CD4-positive, alpha-beta T cell treated with Interleukin-17A for 4 hours (primary cell): ENCODE measurements at places on chromosomes 7 and 10.

- no peak for DNase-seq
Measured at GRCh38 chr7:47719675-47720074, 137.8 kb upstream of the TNS3 start.

DNA sequence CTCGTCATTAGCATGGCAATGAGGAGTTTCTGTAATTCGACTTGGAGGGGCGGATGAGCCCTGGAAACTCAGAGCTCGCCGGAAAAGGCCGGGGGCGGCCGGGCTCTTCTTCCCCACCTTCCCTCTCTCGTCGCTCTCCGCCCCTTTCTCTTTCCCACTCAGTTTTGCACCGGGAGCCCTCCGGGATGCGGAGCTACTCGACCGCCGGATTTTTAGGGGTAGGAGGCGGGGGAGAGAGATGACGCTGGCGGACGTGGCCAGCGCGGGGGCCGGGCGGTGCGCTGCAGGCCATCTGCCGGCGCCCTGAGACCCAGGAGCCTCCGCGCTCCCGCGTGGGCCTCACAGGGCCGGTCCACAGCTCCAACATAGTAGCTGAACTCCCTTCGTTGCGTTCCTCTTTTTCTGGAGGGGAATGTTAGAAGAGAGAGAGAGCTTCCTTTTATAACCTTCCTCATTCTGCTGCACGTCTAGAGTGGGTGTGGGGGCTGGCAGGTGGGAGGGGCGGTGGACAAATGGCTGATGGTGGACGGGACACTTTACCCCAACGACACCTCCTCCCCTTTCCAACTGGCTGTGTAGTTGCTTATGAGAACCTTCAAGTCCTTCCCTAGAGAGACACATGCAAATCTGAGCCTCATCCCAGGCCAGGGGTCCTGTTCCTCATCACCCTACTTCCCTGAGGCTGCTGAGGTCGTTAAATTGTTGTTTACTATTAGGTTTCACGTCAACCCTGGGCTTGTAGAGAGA, 1.1 kb upstream of the HOXA1 start:
- peak; percentile 14 for DNase-seq

- DNase-seq: no peak
Measured at GRCh38 chr10:53458007-53458406, 685.4 kb upstream of the MBL2 start.

- no peak for DNase-seq
Measured at GRCh38 chr7:129772646-129773280, 161.2 kb downstream of the NRF1 start.

- no peak for DNase-seq
Measured at GRCh38 chr7:36217211-36217960, 64.3 kb downstream of the EEPD1 start.

DNA sequence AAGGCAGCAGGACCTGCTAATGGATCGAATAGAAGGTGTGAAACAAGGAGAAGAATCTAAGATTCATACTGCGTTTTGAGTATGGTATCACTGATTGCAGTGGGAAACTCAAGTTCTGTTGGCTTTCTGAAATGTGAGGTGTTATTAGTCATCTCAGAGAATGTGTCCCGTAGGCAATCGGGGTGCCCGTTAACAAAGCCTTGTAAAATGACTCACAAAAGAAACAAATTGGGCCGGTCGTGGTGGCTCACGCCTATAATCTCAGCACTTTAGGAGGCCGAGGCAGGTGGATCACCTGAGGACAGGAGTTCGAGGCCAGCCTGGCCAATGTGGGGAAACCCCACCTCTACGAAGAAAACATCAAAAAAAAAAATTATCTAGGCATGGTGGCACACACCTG, 118.2 kb upstream of the C7orf33 start:
- DNase-seq: no peak

DNA sequence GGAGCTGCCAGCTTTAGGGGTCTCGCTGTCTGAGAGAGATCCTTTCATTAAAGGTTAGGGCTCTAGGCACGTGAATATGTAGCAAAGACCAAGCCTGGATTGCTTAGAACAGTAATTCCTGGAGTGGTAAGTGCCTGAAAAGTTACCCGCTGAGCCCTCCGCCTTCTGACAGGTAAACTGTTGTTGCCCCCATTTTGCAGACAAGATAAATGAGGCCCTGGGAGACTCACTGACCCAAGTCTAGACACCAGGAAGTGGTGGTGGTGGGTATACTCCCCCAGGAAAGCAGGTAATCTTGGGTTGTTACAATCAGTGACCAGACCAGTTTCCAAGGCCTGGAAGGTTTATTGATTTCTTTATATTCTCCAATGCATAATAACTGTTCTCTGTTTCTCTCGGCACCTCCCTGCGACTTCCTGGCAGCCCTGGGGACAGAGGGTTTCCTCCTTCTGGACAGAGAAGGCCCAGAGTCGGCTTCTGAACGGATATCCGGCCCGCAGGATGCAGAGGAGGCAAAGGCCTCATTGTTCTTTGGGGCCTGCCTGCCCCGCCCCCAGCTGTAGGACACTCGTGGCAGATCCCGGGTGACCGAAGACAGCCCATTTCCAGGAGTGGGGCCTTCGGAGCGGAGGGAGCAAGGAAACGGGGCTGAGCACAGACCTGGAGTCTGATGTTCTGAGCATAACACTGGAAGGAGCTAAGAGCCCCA, 1.3 kb upstream of the GRK5 start:
- DNase-seq: peak; percentile 50

- no peak for DNase-seq
Measured at GRCh38 chr10:18216482-18216881, 76.3 kb downstream of the CACNB2 start.

DNA sequence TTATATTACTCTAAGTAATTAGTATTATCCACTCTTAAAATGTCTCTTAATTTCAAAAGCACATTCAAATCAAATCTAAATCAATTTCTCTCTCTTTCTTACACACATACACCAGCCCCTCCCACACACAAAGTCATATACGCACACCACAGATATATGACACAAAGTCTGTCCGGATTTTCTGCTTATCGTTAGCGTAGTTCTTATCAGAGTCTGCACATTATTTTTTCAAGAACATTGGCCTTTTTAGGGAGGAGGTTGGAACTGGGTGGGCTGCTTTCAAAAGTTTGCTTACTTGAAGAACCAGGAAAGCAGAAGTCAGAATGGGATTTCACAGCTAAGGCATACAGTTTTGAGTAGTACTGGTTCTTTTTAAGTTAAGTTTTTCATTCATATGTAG, 387.6 kb upstream of the CHRM2 start:
- DNase-seq: no peak

GRCh38 chr10:72308320-72308987, 34.7 kb downstream of the DDIT4 start:
- peak; percentile 56 for DNase-seq

DNA sequence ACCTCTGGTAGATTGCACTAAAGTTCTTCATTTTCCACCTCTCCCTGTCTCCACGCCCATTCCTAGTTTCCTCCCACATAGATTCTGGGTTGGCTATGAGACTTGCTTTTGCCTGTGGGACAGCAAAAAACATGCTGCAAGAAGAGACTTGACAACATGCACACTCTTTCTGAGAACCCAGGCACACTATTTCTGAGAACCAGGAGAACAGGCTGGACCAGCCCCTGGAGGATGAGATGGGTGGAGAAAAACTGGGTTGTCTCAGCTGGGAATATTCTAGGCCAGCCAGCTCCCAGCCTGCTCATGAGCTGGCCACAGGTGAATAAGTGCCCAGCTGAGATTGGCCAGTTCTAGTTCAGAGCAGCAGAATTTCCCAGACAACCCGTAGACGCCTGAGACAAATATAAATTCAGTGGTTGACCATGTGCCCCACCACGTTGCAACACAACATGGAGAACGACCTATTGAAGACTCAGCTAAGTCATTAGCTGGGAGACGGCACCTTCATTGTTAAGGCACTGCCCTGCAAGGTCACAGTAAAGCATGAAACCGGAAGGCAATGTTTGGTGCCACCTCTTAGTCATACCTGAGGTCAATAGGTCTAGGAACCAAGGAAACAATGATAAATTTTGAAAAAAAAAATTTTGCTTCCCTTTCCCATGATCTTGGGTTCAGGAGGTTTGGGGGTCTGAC, 92.7 kb upstream of the AKR1E2 start:
- no peak for DNase-seq

GRCh38 chr10:23375366-23375765, 30.8 kb upstream of the C10orf67 start:
- no peak for DNase-seq

GRCh38 chr10:80421707-80422536, 13.6 kb downstream of the PRXL2A start:
- DNase-seq: no peak

DNA sequence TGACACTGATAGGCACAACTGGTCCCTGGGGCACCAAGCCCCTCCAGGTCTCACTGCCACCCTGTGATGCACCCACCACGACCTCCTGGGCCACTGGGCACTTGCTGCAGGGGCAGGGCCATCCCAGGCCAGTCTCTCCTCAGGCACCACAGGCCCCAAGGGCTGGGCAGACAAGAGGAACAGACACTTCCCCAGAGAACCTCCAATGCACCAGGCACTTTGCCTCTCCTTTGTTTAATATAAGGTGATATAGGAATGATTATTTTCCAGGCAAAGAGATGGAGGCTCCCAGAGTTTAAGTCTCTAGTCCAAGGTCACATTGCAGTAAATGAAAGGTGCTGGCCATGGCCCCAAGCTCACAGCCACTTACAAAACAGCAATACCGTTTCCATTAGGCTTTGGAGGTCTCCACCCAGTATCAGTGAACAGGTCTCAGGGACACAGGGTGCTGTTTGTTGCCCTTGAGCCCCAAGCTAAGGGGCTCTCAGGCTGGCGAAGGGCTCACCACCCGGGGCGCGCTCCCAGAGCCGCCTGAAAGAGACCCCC, 4.5 kb downstream of the DEPP1 start:
- DNase-seq: no peak

DNA sequence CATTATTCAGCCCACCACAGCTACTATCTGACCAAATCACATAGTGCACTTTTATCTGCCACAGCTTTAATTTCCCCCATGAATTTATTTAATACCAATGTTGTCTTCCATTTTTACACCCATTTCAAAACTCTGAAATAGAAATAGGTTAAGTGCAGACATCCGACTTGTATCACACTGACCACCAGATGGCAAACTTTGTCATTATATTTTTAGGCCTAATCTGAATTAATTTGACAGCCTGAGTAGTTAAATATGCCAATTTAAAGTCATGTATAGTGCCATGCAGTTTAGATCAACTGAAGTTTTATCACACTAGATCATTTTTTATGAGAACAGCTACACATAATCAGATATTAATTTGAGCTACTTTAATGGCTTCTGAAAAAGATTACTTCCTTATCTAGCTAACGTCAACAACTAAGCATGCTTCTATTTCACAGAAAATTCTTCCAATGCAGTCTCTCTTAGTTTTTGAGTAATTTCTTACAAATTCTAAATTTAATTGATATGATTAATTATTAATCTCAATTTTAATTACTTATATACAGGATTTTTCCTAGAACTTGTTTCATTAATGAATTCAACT, 566.4 kb downstream of the GFRA1 start:
- no peak for DNase-seq

GRCh38 chr10:109480836-109481235, 442.5 kb downstream of the XPNPEP1 start:
- DNase-seq: no peak

- no peak for DNase-seq
Measured at GRCh38 chr10:113331961-113332360, 220.9 kb upstream of the HABP2 start.

GRCh38 chr10:84173501-84173929, at the start of gene GPR15LG:
GPR15LG (plus strand) TSS chr10:84173801; CDS start chr10:84173852, 51 bp downstream.
- no peak for DNase-seq

DNA sequence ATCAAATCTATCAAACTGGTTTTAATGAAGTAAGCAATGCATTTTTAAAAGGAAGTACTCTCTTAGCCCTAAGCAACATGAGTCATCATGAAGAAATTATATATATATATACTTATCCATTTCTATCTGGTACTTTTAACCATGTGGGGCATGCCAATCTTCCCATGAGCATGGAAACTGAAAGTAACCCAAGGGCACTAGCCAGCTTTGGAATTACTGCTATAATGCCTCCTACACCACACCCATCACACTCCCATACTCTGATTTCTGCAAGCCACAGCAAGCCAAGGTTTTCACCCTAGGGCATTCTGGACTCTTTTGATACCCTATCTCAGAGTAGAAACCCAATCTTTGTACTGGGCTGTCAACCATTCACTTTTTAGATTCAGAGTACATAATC, 204.6 kb downstream of the IMMP2L start:
- no peak for DNase-seq

DNA sequence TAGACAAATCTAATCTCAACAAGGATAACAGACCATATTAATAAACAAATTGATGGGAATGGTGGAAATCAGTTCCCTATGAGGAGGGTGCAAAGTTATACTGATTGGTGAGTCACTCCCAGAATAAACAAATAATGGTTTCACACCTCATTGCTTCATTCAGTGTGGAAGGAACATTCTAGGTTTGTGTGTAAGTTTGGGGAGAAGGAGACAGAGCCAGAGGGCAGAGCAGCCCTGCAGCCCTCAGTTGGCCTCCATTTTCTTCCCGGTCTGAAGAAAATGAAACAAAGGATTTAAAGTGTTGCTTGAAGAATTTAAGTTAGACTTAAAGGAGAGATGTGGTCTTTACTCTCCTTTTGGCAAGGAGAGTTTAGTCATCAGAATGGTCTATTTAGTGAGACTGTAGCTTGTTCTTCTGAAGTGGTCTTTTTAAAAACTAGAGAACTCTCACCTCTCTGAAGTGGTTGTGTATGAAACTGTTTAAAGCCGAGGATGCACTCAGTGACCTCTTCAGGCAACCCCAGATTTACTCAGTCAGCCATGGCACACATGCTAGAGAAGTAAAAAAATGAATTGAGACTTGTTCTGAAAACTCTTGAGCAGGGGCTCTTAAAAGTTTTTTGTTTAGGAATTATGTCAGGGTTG, 27.2 kb downstream of the IKZF1 start:
- DNase-seq: peak; percentile 59

- no peak for DNase-seq
Measured at GRCh38 chr10:34008656-34009055, 674.2 kb upstream of the NRP1 start.

- DNase-seq: no peak
Measured at GRCh38 chr10:13189961-13190360, 28.6 kb downstream of the MCM10 start.

DNA sequence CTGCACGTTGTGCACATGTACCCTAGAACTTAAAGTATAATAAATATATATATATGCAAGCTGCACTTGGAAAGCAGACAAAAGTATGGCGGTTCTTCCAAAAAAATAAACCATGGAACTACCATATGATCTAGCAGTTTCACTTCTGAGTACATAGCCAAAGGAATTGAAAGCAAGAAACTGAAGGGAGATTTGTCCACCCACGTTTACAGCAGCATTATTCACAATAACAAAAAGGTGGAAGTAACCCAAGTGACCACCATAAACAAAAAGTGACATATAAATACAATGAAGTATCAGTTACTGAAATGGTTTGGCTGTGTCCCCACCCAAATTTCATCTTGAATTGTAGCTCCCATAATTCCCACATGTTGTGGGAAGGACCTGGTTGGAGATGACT, 525.3 kb upstream of the CELF2 start:
- DNase-seq: no peak

DNA sequence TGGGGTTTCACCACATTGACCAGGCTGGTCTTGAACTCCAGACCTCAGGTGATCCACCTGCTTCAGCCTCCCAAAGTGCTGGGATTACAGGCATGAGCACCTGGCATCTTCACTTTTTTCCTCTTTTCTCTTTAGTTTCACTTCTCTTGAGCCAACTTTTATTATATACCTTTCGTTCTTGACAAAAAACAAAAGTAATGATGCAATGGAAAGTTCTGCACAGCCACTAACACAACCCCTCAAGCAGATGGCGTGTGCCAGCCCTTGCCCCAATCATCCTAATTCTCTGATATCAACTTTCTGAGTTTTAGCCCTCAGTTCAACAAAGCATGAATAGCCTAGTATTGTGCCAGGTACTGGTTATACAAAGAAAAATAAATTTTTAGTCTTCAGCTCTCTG, 223.6 kb downstream of the CHCHD3 start:
- DNase-seq: no peak

- DNase-seq: no peak
Measured at GRCh38 chr7:129480674-129481363, 21.5 kb upstream of the SMKR1 start.
